ENCODE measurements at places on chromosomes 3 and 15. TPM values are rescaled to one million over a fixed set of nuclear protein-coding genes. Genes with fewer than 3 reads are reported as not detected.

GRCh38 chr3:55089211-55089610, 161.4 kb upstream of the LRTM1 start:
- no peak for DNase-seq

DNA sequence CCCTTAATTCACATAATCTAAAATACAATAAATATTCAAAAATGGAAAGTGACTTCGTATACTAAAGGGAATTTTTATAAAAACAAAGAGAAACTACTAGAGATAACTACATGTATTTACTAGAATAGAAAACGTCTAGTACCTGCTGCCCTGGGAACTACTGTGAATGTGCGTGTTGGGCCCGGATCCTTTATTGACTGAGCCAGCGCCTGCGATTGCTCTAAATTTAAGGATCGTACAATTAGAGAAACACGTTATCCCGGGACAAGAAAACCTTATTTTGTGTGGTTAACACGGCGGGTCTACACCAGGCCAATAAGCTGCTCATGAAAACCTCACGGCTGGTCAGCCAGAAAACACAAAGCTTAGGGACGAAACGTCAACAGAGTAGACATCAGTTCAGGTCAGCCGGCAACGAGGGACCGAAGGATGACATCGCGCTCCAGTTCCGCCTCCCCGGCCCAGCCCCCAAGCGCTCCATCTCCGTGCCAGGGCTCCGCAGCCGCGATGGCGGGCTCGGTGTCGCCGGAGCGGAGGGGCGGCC, 555 bp downstream of the TM2D3 start:
- no peak for DNase-seq

The SEMA3G gene
- 34.9 TPM for polyA plus RNA-seq

DNA sequence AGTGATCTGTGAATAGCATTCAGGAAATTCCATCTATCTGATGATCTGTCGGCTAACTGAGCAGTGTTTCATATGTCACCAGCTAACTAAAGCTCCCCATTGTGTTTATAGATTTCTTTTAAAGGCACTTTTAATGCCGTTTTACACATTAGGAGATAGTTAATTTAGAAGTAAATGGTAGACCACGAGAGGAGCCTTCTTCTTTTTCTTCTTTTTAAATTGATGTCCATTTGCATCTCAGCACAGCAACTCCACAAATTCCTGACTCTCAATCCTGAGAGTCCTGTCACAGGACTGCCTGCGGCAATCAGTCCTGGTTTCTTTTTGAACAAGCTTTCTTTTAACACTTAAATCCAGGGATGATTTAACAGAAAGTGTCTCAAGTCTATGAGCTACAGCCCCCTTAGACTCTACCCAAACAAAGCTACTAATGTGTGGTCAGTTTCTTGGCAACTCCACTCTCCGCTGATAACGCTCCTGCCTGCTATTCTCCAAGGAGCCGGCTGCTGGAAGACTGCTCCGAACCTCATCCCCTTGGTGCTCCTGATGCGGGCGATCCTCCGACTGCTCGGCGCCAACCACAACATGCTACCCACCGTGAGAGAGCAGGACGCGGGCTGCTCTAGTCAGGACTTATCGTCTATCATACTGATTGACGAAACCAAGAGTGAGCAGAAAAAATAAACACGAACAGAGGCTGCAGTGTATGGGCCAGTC, 421.4 kb downstream of the MECOM start:
- DNase-seq: peak; percentile 52

The BOC gene
- polyA plus RNA-seq: 21.9 TPM

The COL6A5 gene
- 0.09 TPM for polyA plus RNA-seq

The C3orf20 gene
- 0.24 TPM for polyA plus RNA-seq

DNA sequence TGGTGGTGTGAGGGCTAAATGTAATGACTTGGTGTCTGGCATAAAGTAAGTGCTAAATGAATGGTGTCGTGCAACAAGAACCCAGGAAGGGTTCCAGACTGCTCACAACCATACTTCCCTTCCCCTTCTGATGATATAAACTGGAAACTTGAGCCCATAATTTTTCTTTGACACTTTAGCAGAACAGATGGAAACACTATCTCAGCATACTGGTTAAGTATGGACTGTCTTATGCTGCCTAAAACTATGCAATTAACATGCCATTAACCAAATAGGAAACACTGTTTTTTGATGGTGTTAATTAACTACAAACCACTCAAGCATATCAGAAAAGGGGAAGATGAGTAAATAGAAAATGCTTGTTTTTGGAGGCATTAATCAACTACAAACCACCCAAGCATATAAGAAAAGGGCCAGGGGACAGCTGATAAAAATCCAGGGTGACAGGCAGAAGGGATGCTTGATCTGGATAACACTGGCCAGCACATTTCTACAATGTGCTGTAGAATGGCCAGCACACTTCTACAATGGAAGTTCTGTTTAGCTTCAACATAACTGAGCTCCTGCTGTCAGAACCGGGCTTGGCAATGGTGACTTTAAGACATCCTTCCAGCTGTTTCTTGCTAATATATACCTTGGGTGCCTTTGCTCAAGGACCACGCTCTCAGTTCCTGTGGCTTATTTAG, 85.5 kb upstream of the FAM3D start:
- DNase-seq: no peak

GRCh38 chr3:182621435-182622240, 171.7 kb upstream of the ATP11B start:
- DNase-seq: no peak

- DNase-seq: no peak
These were observed 28.2 kb downstream of the B3GNT5 start for GRCh38 chr3:183281126-183281797.

- DNase-seq: no peak
These were observed 116.8 kb downstream of the TPRG1 start for GRCh38 chr3:189288348-189289235.

GRCh38 chr3:12180631-12181030, 21.9 kb upstream of the TIMP4 start:
- DNase-seq: no peak

DNA sequence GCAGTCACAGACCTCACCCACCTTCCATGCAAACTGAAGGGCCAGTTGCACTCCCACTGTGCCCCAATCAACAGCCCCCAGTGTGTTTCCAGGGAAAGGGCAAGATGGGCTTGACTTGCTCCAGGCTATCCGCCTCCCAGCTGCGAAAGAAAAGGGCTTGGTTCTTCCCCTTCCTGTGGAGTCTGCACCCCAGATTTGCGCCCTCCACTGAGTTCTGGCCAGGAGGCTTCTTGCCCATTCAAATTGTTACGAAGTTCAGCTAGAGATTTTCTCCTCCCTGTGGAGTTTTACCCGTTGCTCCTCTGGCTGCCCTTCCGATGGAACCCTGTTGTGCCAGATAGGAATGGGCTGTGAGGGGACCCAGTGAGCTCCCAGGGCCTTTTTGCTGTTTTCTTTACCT, 1096.9 kb upstream of the ALCAM start:
- no peak for DNase-seq

GRCh38 chr3:172659246-172660002, 51.4 kb downstream of the NCEH1 start:
- no peak for DNase-seq
